ENCODE measurements at places on chromosomes 16 and 17. TPM values are rescaled to one million over a fixed set of nuclear protein-coding genes. Genes with fewer than 3 reads are reported as not detected.

The B3GNT9 gene
- 3.8 TPM for total RNA-seq

The SMPD3 gene
- total RNA-seq: 0.89 TPM

DNA sequence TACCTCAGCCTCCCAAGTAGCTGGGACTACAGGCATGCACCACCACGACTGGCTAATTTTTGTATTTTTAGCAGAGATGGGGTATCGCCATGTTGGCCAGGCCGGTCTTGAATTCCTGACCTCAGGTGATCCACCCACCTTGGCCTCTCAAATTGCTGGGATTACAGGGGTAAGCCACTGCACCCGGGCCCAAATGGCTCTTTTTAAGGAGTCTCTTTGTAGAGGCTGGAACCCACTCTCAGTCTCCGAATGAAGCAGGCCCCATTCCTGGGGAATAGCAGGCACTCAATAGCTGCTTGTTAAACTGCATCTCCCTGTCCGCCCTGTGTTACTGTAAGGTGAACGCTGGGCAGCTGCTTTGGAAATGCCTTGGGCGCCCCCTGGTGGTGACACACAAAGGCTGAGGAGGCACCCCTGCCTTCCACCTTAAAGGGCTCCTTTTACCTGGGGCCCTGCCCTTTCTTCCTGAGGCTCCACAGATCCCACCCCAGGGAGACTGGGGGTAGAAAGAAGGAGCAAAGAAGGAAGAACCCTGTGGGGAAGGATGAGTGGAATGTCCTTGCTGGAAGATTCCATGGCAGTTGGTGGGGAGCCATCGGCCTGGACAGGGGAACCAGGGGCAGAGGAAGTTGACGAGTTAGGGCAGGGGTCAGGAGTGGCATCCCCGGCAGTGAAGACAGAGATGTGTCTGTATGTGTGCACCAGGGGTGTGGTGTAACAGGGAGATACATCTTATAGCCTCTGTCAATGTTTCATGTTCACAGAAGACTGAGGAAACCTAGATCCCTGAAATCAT lies 6.1 kb upstream of the SP2 start:
- H3K27me3 ChIP-seq: no peaks in the 10 kb centered on the region
- no peaks in the 10 kb centered on the region for H3K4me1 ChIP-seq
- no peak overlapping the region for H3K27ac ChIP-seq
- no peak overlapping the region for H3K4me3 ChIP-seq

The CDRT15L2 gene
- not detected for total RNA-seq

GRCh38 chr16:70591615-70592014 lies 54.7 kb upstream of the IL34 start:
- no peaks in the 10 kb centered on the region for H3K27me3 ChIP-seq
- no peak for DNase-seq
- H3K27ac ChIP-seq: no peak overlapping the region
- no peaks in the 10 kb centered on the region for H3K36me3 ChIP-seq

The NLE1 gene
- 55.5 TPM for total RNA-seq

The AGRP gene
- total RNA-seq: not detected

DNA sequence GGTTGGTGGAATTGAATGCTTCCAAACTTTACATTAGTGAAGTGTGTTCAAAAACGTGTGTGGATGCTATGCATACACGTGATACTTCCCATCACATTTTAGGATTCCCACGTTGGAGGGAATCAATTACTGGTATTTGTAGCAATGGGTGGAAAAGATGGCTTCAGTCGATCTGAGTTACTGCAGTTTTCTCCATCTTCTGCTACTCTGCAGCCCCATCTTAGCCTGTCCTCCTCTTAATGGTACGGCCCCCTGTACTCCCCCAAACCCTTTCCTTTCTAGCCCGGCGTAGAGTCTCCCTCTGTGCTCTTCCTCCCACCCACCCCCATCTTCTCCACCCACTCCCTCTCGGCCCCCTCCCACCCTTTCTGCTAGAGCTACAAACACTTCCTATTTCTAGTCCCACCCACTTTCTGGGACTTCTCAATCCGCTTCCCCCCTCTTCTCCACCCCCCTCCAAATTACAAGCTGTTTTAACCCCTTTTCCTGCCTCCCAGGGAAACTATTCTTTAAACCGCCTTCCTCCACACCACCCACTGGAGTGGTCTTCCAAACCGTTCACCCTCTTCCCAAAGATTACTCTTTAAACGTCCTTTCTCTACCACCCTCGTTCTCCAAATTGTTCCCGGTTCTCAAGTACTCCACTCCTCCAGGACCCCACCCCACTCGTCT lies 1.1 kb downstream of the CHTF8 start:
- no peak for DNase-seq
- peaks cover 34% of the 10 kb centered on the region for H3K36me3 ChIP-seq
- peaks cover 20% of the 10 kb centered on the region for H3K4me1 ChIP-seq
- H3K27ac ChIP-seq: peak overlapping the region; percentile 96

The ENPP7 gene
- total RNA-seq: not detected

DNA sequence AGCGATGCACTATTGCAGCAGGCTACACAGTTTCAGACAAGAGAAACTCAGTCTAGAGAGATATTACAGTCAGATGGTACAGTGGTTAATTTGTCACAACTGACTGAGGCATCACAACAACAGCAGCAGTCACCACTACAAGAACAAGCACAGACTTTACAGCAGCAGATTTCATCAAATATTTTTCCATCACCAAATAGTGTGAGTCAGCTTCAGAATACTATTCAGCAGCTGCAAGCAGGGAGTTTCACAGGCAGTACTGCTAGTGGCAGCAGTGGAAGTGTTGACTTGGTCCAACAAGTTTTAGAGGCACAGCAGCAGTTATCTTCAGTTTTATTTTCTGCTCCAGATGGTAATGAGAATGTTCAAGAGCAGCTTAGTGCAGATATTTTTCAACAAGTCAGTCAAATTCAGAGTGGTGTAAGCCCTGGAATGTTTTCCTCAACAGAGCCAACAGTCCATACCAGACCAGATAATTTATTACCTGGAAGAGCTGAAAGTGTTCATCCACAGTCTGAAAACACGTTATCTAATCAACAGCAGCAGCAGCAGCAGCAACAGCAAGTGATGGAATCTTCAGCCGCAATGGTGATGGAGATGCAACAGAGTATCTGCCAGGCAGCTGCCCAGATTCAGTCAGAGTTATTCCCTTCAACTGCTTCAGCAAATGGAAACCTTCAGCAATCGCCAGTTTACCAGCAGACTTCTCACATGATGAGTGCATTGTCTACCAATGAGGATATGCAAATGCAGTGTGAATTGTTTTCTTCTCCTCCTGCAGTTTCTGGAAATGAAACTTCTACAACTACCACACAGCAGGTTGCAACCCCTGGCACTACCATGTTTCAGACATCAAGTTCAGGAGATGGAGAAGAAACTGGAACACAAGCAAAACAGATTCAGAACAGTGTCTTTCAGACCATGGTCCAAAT lies 34.1 kb downstream of the NQO1 start:
- DNase-seq: no peak
- H3K27me3 ChIP-seq: no peaks in the 10 kb centered on the region
- H3K4me3 ChIP-seq: no peak overlapping the region
- H3K27ac ChIP-seq: no peak overlapping the region

The CCL11 gene
- total RNA-seq: not detected

DNA sequence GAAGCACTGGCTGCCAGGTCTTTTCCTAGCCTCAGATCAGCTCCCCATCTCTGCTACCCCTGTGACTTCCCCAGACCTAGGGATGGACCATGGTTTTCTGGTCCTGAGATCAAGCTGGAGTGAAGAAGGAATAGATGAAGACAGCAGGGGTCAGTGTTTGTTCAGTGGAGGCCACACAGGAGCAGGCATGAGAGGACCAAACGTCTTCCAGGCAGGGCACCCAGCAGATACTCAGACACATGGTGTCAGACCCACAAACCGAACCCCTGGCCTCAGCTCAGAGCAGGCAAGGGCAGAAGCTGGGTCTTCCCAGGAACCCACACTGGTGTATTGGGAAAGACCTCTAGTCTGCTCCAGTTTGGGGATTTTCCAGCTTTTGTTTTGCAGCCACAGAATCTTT lies 189.7 kb downstream of the IRX5 start:
- DNase-seq: no peak
- no peak overlapping the region for H3K27ac ChIP-seq
- H3K4me3 ChIP-seq: no peak overlapping the region
- no peaks in the 10 kb centered on the region for H3K36me3 ChIP-seq
- H3K27me3 ChIP-seq: peaks cover 14% of the 10 kb centered on the region

DNA sequence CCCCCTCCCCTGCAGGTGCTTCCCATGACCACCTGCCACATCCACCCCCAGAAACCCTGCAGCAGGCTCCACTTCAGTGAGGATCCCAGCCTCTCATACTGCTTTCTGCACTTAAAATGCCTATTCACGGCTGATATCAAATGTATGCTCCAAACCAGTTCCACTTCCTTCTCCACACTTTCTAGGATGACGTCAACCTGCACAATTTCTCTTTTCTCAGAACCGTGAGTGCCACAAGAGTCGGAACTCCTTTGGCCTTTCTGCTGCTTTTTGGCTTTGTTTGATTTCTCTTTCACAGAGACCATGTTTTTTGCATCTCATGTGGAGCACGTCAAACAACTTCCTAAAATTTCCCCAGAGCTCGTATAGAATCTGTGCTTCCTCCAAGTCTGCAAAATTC lies 378.8 kb upstream of the TNRC6C start:
- H3K4me3 ChIP-seq: no peak overlapping the region
- H3K27ac ChIP-seq: no peak overlapping the region
- H3K4me1 ChIP-seq: 0 out of 2 replicates have a peak, but pooled peaks cover 3% of the 10 kb centered on the region
- peaks cover 4% of the 10 kb centered on the region for H3K27me3 ChIP-seq
- no peaks in the 10 kb centered on the region for H3K36me3 ChIP-seq
- no peak for DNase-seq

DNA sequence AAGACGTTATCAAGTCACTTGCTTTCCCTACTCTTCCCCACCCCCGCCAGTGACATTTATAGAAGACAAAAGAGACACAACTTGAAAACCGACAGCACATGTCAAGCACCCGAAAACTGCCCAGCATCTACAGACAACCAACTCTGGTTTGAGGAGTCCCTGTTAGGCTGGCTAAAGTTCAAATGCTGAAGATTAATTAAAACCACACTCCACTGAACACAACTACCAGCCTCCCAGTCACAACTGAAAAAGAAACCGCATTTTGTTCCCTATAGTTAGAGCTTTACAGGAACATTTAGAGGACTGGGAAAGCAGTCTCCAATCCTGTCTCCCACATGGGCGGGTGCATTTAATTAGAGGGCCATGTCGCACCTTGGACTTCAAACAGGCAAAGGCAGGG lies 73.0 kb upstream of the COX10 start:
- H3K27ac ChIP-seq: no peak overlapping the region
- no peaks in the 10 kb centered on the region for H3K4me1 ChIP-seq
- H3K36me3 ChIP-seq: no peaks in the 10 kb centered on the region

- H3K4me1 ChIP-seq: peaks cover 2% of the 10 kb centered on the region
- DNase-seq: no peak
- no peaks in the 10 kb centered on the region for H3K36me3 ChIP-seq
These were observed 82.8 kb downstream of the MYH13 start for GRCh38 chr17:10290041-10290440.

The KARS1 gene
- total RNA-seq: 196 TPM

DNA sequence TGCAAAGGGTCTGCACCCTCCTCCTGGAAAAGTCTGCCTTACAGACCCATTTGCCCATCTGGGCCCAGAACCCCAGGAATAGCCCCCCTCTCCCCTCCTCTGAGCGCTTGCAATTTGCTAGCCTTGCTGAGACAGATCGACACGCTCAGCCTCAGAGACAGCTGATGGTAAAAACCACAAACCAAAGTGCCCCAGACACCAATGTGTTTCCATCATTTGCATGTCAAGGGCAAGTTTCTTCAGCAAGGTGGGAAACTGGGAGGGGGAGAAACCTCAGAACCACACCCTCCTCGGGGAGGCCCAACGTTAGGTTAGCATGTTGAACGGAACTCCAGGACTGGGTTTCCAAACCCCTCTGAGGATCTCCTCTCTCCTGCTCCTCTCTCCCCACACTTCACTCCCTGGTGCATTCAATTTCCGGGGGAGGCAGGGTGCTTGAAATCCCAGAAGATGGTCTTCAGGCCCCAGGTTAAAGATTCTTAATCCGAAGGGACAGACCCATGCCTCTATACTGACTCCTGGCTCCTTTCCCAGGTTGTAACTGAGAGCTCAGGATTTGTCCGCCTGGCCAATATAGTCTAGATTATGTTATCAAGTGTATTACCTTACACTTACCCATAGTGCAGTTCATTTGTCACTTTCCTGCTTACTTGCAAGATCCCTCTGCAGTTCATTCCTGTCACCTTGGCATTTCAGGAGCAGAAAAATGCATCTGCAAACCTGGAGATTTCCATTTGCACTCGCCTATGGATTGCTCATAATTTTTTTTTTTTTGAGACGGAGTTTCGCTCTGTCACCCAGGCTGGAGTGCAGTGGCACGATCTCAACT lies 1.3 kb upstream of the CUEDC1 start:
- peaks cover 55% of the 10 kb centered on the region for H3K4me1 ChIP-seq
- peaks cover 5% of the 10 kb centered on the region for H3K36me3 ChIP-seq
- no peak for DNase-seq
- H3K4me3 ChIP-seq: peak overlapping the region; percentile 75

DNA sequence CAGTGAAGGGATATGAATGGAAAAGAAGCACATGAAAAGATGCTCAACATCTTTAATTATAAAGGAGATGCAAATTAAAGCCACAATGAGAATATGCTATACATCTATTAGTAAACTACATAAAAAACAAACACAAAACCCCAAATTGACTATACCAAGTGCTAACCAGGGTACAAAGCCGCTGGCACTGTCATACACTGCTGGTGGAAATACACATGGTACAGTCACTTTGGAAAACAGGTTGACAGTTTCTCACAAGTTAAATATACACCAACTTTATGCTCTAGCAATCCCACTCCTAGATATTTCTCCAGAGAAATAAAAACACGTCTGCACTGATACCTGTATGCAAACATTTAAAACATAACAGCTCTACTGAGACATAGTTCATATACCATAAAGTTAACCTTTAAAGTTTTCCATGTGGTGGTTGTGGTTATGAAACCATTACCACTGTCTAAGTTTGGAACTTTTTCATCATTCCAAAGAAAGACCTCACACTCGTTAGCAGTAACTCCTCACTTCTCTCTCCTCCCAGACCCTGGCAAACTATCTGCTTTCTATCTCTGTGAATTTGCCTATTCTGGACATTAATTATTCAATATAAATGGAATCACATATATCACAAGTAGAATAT lies 42.7 kb downstream of the ADGRG5 start:
- H3K27ac ChIP-seq: no peak overlapping the region
- no peaks in the 10 kb centered on the region for H3K36me3 ChIP-seq
- H3K27me3 ChIP-seq: no peaks in the 10 kb centered on the region
- DNase-seq: no peak

The CDH13 gene
- not detected for total RNA-seq

GRCh38 chr16:84086341-84086740 lies 30.4 kb downstream of the MBTPS1 start:
- no peaks in the 10 kb centered on the region for H3K4me1 ChIP-seq
- DNase-seq: no peak
- H3K4me3 ChIP-seq: no peak overlapping the region
- H3K27me3 ChIP-seq: no peaks in the 10 kb centered on the region
